MCF 10A (cell line): ENCODE measurements at places on chromosomes 5 and 9.

DNA sequence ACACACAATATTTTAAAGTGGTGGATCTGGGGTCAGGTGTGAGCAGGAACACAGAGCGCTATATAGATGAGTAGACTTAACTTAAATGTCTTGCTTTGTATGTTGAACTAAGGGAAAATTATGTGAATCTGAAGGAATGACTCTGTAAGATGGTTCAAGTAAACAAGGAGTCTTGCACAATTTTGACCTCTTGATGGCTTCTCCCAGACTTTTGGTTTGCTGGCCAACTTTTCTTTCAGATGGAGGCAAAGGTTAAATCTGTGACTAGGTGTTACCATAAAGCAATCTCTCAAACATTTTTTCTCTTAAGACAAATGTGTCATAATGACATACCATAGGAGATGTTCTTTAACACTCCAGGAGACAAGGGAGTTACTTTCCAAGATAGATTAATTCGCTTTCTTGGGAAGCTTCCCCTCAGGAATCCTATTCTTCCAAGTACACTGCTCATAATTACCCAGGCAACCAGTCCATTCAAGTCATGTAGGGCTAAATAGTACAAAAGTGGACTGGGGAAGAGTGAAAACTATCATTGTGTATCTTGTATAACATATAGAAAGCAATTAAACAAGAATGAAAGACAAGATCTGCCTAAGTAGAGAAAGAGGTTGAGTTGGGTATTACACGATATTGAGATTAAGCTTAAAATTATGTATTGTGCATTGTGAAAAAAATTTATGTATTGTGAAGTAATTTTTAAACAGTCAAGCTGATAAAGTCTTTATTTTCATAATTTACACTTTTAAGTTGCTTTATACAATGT lies 60.3 kb upstream of the SLC27A6 start:
- peak; percentile 11 for DNase-seq

DNA sequence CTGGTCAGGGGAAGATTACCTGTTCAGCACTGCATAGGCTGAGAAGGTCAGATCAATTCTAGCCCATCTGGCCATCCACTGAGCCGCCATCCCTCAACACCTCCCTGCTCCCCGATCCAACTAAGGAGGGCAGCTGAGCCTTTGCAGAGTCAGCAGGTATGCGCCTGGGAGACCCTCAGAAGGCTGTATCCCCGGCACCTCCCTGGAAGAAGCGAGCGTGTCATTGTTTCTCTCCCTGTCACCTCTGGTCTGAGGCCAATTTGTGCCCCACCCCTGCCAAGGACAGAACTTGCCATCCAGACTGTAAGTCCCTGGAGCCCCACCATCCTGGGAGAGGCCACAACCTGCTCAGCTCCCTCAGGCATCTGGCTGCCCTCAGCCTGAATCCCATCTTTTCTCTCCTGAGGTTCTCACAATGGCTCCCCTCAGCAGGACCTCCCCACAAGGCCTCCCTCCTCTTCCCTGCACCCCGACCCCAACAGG lies 2.6 kb downstream of the CLTB start:
- DNase-seq = no peak

DNA sequence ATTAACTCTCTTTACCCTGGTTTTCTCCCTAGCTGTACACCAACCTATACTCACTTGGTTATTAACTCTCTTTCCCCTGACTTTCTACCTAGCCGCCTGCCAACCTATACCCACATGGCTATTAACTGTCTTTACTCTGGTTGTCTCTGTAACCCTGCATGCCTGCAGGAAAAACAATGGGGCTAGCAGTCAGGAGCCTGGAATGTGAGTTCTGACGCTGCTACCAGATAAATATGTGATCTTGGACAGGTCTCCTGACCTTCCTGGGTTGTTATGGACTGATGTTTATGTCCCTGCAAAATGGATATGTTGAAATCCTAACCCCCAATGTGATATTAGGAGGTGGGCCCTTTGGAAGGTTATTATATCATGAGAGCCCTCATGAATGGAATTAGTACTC lies 119.2 kb downstream of the SMARCA2 start:
- no peak for DNase-seq

DNA sequence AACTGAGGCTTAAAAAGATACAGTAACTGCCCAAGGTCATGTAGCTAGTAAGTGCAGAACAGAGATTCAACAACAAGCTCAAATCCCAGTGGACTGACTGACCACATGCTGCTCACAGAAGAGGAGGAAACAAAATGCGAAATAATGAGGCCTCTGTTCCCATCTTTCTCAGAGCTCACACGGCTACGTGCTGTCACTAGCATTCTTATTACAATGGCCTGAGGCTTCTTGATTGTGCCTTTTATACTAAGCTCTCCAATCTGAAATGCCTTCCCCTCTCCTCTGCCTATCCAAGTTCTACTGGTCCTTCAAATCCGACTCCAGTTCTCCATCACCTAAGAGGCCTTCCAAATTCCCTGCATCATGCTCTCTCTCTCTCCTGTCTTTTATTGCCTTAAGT lies 26.0 kb downstream of the SGTB start:
- no peak for DNase-seq

GRCh38 chr5:157269165-157269671 lies 3.3 kb downstream of the CYFIP2 start:
- DNase-seq = peak; percentile 78

GRCh38 chr5:139788294-139788910 lies 7.2 kb upstream of the PSD2 start:
- no peak for DNase-seq

- DNase-seq = peak; percentile 34
Measured at GRCh38 chr9:16675131-16675530, 195.3 kb downstream of the BNC2 start.

GRCh38 chr5:115720888-115721287 lies 95.1 kb upstream of the TMED7 start:
- peak; percentile 14 for DNase-seq

- DNase-seq = peak; percentile 50
Measured at GRCh38 chr9:99489060-99489413, 267.0 kb downstream of the SEC61B start.

GRCh38 chr5:2751592-2752021 lies at the start of gene IRX2:
TSS of gene IRX2 (minus strand) at chr5:2751677. CDS start at chr5:2751413, 264 bp downstream.
- peak; percentile 97 for DNase-seq

DNA sequence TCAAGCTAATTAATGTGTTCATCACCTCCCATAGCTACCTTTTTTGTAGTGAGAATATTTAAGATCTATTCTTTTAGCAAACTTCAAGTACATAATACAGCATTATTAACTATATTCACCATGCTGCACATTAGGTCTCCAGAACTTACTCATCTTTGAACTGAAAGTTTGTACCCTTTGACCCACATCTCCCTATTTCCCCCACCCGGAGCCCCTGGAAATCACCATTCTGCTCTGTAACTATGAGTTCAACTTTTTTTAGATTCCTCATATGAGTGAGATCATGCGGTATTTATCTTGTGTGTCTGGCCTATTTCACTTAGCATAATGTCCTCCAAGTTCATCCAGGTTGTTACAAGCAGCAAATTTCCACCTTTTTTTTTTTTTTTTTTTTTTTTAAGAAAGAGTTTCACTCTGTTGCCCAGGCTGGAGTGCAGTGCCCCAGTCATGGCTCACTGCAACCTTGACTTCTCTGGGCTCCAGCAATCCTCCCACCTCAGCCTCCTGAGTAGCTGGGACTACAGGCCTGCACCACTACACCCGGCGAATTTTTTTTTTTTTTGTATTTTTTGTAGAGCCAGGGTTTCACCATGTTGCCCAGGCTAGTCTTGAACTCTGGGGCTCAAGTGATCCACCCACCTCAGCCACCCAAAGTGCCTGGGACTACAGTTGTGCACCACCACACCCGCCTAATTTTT lies 100.4 kb upstream of the SAP30L start:
- DNase-seq = no peak

DNA sequence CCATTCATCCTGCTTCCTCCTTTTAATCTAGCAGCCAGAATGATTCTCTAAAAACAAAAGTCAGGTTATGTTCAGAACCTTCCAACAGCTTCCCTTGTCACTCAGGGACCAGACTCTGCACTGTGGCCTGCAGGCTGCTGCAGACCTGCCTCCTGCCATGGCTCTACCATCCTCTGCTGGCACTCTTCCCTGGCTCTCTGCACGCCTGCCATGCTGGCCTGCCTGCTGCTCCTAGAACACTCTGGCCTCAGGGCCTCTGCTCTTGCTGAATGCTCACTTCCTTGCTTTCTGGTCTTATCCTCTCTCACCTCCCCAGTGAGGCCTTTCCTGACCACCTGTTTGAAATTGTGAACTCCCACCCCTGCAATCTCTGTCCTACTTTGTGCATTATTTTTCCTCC lies 149.4 kb downstream of the CD180 start:
- peak; percentile 33 for DNase-seq

DNA sequence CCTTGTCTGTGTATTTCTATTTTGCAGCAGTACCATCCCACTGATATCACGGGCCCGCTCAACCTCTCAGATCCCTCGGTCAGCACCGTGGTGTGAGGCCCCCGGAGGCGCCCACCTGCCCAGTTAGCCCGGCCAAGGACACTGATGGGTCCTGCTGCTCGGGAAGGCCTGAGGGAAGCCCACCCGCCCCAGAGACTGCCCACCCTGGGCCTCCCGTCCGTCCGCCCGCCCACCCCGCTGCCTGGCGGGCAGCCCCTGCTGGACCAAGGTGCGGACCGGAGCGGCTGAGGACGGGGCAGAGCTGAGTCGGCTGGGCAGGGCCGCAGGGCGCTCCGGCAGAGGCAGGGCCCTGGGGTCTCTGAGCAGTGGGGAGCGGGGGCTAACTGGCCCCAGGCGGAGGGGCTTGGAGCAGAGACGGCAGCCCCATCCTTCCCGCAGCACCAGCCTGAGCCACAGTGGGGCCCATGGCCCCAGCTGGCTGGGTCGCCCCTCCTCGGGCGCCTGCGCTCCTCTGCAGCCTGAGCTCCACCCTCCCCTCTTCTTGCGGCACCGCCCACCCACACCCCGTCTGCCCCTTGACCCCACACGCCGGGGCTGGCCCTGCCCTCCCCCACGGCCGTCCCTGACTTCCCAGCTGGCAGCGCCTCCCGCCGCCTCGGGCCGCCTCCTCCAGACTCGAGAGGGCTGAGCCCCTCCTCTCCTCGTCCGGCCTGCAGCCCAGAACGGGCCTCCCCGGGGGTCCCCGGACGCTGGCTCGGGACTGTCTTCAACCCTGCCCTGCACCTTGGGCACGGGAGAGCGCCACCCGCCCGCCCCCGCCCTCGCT lies 1.9 kb downstream of the LRRC26 start:
- no peak for DNase-seq
